Suppressor macrophage treated with lipopolysaccharide for 1 hour (primary cell): ENCODE measurements at places on chromosomes 11 and 22.

DNA sequence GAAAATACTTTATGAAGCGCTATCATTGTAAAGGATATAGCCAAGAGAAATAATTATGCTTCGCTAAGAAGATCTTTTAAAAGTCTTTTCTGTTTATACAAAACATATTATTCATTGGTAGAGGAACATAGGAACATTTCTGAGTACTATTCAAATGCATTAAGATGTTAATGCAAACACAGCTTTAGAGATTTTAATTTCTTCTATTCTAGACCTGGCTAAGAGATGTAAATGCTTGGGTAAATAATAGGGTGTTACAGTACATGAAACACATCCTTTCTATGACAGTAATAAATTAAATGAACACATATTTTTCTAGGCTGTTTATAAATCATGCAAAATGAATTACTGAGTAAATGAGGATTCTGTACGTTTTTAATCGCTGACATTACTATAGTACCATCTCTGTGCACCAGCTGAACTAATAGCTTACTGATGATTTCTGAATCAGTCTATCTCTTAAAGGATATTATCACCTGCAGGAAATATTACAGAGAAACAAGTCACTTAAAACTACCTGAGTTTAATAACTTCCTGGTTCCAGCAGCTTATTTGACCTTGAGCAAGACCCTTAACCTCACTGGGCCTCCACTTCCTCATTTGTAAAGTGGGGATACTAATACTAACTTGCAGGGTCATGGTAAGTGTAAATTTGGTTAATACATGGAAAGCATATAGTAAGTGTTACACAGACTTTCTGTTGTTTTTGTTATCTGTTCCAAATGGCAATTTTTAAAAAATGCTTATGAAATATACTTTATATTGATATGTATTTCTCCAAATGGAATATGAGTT lies 344.9 kb downstream of the DYNC2H1 start:
- DNase-seq = no peak

DNA sequence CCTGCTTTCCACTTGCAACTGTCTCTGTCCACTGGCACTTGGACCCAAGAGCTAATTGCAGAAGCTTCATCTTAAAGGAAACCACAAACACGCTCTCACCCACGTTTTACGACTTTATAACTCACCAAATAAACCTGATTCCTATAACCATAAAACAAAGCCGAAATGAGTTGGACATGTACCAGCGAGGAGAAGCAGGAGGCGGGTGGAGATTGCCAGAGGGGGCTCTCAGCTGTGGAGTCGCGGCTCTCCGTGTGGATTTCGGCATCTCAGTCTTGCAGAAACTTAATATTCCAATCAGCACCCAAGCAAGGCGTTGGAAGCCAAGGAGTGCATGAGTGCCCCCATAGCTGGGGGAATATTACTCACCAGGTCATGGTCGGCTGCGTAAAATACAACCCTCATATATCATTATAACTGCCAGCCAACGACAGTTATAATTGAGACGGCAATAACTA lies 483.6 kb downstream of the MN1 start:
- no peak for DNase-seq

- no peak for DNase-seq
These were observed 277.1 kb downstream of the TTC28 start for GRCh38 chr22:28402539-28402938.

DNA sequence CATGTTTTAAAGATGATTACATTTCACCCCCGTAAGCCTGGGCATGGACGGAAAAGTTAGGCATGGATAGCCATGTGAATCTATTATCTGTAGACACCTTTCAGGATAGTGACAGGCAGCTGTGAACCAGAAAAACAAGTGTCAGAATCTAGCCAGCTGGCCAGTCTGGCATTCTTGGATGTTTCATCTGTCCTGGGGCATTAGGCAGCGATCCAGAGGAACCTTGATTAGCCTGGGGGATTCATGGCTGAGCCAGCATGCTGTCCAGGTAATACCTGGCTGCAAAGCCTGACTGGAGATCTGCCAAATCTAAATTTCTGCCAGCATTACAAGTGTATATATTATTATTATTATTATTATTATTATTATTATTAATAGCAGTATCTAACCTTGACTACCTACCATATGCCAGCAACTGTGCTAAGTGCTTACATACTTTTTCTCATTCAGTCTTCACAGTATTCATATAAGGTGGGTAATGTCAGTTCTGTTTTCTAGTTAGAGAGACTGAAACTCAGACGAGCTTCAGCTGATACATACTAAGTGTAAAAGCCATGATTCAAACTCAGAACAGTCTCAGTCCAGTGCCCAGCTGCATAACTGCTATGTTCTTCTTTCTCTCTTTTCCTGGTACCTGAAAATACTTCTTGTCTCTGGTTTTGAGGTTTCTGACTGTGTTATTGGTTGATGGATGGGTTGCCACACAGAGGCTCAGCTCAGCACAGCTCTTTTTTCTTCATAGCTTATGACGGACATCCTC lies 12.8 kb downstream of the BMAL1 start:
- no peak for DNase-seq

DNA sequence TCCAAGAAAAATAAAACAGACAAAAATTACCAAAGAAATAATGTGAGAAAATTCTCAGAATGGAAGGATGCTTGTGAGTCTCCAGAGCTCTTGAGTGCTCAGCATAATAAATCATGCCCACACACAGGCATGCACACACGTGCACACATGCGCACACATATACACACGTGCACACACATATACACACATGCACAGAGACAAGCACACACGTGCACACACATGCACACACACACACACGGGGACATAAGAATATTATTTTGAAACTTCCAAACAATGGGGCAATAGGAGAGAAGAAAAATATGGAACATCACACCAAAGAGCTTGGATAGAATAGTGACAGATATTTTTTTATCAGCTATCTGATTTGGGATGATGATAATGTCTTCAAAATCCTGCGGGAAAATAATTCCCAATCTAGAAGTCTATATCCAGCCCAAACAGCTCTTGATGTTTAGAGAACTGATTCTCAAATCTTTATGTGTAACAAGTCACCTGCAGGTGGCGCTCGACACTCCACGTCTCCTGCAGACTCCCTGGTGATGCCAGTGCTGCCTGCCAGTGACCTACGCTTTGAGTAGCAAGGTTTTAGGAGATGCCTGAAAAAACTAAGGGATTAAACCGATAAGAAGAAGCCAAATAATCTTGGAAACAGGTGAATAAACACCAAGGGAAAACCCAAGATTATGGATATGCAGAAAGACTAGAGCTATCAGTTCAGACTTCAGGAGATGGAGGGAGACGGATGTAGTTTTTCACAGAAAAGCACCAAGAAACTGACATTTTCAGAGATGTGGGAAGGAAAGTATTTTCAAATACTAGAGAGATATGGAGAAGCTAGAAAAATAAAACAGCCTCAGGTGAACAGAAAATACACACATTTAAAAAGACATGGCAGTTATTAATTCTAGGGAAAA lies 743.6 kb downstream of the ETS1 start:
- DNase-seq = peak; percentile 58

DNA sequence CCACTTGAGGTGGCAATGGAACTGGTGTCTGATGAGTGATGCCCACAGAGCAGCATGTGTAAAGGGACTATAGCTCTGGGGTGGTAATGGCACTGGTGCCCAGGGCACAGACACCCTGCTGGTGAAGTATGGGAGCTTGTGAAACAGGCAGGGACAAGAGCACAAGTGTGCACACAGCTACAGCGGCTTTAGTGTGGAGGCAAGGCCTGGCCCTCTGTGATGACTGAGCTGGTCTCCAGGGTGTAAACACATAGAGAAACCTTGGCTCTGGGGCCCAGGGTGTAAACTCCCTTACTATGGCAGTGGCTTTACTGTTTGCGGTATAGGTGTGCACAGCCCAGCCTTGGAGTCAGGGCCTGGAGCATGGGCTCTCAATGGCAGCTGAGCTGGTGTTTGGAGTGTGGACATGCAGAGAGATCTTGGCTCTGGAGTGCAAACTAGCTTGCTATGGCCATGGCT lies 46.3 kb downstream of the BIRC2 start:
- no peak for DNase-seq

DNA sequence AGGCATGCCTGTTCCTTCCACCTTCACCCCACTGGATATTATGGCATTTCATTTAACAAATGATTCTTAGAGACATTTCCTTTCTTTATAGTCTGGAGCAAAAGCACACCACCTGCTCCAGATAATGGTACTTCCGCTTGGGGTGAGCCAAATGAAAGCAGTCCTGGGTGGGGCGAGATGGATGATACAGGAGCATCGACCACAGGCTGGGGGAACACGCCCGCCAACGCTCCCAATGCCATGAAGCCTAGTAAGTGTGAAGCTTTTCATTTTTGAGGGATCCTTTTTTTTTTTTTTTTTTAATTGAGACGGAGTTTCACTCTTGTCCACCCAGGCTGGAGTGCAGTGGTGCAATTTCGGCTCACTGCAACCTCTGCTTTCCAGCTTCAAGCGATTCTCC lies 76.3 kb upstream of the ADSL start:
- no peak for DNase-seq

GRCh38 chr22:31448382-31448781 lies 41.3 kb downstream of the EIF4ENIF1 start:
- DNase-seq = no peak

GRCh38 chr11:1682225-1682905 lies 14.6 kb upstream of the KRTAP5-6 start:
- DNase-seq = no peak

GRCh38 chr22:44525941-44526778 lies 28.1 kb upstream of the RTL6 start:
- DNase-seq = no peak

DNA sequence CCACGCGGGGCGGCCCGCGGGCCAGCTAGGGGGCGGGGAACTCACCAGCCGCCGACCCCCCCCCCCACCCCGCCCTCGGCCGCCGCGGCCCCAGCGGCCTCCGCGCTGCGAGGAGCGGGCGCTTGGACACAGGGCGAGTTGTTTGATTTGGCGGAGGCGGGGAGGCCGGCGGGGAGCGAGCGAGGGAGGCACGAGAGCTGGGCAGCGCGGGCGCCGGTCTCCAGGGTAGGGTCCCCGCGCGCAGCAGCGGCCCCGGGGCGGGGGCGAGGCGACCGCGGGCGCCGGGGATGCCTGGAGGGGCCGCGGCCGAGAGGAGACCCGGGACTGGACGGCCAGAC lies 64.4 kb downstream of the NAV2 start:
- no peak for DNase-seq

GRCh38 chr11:101748572-101749344 lies 165.0 kb upstream of the TRPC6 start:
- no peak for DNase-seq

GRCh38 chr22:49026494-49027367 lies 800.9 kb downstream of the BRD1 start:
- no peak for DNase-seq

DNA sequence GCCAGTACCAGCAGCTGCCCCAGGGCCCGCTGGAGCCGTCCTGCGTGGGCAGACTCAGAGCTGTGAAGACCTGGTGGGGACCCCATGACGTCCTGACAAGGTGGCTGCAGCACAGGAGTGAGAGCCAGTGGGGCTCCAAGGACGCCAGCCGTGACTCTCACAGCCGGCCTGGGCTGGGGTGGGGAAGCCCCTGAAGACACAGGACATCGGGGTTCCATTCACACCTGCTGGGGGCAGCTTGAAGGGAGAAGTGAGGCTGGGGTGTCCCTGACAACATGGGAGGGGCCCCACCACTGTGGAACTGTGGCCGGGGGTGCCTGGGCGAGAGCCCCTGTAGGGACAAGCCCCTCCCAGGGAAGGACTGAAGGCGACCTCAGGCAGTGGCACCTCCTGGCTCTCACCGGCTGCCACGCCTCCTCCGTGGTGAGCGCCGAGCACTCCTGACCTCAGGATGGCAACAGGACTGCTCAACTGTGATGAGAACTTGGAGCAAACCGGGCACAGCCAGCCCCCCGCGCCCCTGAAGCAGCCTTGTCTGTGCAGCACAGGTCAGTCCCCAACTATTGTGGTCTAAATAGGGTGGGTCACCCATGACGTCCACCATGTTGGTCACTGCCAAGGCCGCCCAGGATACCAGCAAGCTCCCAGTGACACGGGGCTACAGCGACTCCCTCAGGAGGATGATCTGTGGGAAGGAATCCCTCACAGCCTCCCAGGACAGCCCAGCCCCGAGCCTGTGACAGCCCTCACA lies 22.7 kb upstream of the IL17REL start:
- no peak for DNase-seq
